ENCODE measurements at places on chromosomes 16 and 17.

DNA sequence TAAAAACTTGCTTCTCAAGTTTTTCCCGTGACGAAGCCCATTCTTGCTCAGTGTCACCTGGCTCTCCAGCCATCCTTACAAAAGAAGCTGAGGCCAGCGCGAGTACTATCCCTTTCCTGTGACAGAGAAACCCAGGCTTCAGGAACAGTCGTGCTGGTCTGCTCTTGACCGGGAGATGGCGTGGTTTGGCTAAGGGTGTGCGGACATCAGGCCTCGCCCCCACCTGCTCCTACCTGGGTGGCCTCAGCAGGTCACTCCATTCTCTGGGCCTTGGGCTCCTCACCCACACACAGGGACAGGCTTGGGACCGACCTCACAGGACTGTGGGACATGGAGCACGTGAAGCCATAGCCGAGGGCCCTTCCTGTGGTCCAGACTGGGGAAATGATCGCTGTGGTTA lies 75.2 kb upstream of the CIBAR2 start:
- DNase-seq: no peak

DNA sequence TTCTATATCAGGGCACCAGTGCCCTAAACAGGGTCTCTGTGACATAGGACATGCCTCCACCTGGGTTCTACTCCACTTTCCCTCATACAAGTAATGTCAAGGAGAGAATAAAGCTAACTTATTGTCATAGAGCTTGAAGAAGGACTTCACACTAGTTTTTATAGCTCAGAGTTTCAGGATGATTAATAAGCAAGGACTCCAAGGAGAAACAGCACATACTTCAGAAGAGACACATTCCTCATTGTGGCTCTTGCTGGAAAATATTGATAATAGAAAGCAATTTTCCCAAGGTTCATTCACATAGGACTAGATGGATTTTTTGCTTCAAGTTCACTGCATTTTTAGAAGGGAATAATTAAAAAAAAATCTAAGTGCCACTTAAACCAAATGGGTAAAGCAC lies 133.3 kb downstream of the CA10 start:
- DNase-seq: no peak

DNA sequence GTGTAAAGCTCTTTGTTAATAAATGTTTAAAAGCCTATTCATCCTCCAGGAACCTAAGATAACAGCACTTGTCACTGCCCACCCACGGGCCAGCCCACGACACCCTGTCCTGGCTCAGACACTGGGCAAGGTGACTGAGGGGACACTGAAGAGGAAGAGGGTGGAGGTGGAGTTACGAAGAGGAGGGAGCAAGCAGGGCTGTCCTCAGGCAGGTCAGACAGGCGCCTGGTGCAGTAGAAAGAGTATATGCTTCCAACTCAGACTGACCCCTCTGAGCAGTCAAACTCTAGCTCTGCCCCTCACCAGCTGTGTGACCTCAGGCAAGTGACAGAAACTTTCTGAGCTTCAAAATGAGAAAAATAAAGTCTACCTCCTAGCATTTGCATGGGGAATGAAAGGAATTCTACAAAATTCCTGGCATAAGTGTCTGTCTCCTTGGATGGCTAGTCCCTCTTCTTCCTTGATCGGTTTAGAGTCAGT lies 22.8 kb downstream of the TEX2 start:
- DNase-seq: peak; percentile 32

DNA sequence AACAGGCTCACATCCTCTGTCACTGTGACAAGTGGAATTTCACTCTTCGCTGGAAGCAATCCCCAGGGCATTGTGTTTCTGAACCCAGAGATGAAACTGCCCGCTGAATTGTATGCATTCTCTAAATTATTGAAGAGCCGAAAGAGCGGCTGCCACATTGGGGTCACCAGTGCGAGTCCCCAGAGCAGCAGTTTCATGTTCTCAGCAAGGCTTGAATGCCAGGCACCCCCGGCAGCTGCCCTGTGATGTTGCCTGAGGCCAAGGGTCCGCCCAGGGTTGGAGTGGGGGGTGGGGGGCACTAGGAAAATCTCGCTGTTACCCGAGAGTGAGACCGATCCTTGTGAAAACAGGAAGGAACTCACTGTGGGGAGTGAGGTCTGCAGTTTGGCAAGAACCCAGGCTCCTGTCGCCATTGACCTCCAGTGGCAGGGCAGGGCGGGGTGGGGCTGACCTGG lies 20.7 kb upstream of the BCAR1 start:
- no peak for DNase-seq

DNA sequence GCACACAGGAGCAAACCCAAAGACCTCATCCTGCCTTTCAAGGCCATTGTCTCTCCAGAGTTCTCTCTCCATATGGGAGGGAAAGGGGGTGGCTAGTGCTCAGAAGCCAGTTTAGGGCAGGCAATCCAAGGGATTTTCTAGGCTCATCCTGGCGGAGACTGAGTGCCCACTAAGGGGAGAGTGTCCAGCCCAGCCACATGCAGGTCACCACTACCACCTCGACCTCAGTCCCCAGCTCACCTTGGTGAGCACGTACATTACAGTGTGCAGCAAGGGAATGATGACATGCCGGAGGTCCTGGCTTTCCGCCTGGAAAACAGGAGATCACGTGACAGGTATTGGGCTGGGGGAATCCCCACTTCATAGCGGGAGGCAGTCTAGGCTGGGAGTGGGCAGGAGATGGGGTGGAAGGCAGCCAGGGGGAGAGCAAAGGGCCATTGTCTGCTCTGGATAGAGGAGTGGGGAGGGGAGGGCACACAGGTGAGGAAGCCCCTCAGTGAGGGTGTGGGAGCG lies 29.9 kb downstream of the PIK3R6 start:
- no peak for DNase-seq

DNA sequence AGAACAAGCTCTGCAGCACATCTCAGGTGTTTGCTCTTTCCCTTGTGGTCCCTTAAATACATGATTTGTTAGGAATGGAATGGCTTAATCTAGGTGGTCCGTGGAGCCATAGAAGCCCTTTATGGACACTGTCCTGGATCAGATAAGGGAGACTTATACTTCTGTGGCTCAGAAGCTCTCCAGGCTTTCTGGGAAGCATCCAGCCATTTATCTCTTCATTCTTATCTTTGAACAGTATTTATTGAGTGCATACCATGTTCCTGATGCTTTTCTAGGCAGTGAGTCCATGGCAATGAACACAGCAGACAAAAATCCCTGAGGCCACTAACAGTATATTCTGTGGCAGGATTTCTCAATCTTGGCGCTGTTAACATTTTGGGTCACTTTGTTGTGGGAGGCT lies 474.5 kb upstream of the EEF2KMT start:
- DNase-seq: no peak

GRCh38 chr16:55661941-55662643 lies 6.3 kb downstream of the SLC6A2 start:
- no peak for DNase-seq

- no peak for DNase-seq
Measured at GRCh38 chr17:67021743-67022450, 22.5 kb upstream of the CACNG1 start.

- no peak for DNase-seq
Measured at GRCh38 chr17:63635787-63636186, 13.6 kb downstream of the MAP3K3 start.

DNA sequence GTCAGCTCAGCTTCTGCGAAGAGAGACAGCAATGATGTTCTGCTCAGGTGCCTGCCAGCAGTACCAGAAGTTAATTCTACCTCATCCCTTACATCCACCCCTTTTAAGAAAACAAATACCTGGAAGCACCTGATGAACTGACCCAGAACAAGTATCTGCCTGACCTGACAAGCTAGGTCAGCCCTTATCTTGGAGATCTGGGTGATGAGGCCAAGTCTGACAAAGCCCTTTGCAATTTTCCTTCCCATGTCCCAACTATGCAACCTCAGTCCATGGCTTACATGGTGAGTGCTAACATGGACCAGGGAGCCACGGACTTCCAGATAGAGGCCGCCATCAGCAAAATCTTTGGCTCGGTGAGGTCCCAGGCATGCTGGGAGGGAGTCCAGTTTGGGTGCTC lies 3.6 kb downstream of the ACADVL start:
- no peak for DNase-seq

DNA sequence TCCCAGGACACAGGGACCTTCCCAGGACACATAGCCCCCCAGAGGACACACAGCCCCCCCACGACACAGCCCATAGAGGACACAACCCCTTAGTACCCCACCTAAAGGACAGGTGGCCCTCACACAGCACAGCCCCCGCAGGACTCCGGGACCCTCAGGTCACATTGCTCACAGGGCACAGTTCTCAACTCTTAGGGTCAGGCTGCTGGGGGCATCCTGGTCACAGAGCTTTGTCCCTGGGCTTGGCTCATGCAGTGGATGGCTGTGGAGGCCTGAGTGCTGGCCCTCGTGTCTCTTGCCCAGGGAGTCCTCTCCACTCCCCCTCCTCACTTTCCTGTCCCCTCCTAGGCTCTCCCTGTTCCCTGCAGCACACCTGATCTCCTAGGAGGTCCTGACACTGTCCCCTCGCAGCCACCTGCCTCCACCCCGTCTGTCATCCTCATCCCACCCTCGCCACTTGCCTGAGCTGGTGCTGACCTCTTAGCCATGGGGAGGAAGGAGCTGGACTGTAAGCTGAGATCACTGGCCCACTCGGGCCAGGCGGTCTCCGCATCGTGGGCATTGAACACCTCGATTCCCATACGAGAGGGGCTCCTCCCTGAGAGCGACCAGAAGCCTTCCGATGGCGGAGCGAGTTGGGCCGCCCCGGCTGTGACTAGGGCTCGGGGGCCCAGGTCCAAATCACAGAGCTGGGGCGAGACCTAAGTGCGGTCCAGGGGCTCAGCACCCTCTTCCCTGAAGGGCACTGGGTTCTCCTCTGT lies 1.4 kb upstream of the WDR45B start:
- DNase-seq: no peak

DNA sequence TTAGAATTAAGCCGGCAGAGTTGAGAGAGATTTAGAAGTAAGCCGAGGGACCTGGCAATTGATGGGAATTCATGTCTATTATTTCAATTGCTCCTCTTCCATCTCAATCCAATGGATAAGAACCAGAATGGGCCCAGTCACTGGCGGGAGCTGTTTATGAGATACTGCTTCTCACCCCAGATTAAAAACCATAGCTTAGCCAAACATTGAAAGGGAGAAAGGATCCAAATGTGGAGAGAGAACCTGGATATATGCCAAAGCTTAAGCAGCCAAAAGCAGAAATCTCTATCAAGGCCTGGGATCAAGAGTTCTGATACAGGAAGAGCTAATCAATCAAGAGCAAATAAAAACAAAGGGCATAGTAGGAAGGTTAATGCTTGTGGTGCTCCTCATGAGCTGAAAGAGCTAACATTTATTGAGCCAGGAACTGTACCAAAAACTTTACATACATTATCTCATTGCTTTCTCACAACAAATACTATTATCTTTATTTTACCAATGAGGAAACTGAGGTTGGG lies 2.8 kb downstream of the SLFN12L start:
- DNase-seq: no peak

DNA sequence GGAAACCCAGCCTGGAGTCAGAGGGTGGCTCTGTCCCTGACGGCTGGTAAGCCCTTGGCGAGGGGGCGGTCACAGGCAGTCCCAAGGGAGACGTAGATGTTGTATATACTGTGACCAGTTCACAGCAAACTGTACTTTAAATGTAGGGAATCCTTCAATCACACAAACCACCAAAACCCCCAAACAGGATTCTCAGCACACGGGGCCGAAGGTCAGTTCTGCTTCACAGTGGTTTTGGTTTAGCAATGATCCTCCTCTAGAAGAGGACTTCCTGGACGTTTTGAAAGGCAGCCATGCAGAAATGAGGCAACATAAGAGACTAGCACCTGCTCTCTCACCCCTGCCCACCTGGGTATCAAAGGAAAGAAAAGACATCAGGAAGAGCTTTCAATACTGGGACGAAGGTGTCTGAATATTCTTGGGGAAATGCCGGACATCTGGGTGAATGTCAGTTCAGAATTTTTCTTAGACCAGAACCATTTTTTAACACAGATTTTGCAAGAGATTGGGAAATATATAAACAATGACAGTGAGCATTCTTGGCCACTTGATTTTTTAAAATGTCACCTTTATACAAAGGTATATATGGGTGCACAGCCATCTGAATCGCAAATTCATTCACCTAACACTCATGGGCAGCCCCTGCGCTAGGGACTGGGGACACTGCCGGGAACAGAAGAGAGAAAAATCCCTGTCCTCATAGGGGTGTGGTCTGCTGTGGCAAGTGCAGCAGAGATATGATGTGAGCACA lies 74.2 kb downstream of the CRISPLD2 start:
- DNase-seq: no peak

- DNase-seq: no peak
Measured at GRCh38 chr17:18361837-18362697, 1.3 kb downstream of the SHMT1 start.

DNA sequence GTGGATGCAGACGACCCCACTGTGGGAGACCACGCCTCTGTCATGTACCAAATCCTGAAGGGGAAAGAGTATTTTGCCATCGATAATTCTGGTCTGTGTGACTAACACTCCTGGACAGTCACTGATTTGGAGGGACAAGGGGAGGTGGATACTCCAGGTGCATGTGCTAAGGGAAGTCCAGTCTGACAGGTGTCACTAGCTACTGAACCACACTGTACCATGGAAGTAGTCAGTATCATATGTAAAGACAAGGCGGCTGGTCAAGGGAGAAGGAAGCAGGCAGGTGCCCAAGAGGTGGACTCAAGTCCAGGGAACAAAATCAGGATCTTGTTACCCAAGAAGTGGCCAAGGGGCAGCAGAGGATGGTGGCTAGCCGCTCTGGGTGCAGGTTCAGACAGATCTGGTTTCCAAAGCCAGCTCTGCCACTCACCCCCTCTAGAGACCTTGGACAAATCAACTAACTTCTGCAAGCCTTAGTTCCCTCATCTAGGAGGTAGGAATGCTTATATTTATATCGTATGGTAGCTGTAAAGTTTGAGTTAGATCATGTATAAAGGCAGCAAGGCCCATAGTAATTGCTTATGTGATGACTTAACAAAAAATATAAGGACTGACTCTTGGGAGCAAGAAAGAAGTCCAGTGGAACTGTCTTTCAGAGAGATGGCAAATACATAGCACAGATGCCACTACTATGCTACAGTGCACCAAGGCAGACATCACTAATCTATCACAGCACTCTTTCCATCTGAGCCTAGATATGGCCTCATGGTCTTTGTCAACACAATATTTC lies 22.1 kb downstream of the CDH5 start:
- DNase-seq: no peak

- DNase-seq: peak; percentile 36
Measured at GRCh38 chr17:32627239-32627996, 140.6 kb downstream of the CDK5R1 start.

- DNase-seq: no peak
Measured at GRCh38 chr16:54648575-54648974, 282.1 kb upstream of the IRX5 start.
